ENCODE measurements at places on chromosomes 7 and 10.

- DNase-seq = no peak
Observed at GRCh38 chr7:137073571-137074325, 205.3 kb downstream of the CHRM2 start.

DNA sequence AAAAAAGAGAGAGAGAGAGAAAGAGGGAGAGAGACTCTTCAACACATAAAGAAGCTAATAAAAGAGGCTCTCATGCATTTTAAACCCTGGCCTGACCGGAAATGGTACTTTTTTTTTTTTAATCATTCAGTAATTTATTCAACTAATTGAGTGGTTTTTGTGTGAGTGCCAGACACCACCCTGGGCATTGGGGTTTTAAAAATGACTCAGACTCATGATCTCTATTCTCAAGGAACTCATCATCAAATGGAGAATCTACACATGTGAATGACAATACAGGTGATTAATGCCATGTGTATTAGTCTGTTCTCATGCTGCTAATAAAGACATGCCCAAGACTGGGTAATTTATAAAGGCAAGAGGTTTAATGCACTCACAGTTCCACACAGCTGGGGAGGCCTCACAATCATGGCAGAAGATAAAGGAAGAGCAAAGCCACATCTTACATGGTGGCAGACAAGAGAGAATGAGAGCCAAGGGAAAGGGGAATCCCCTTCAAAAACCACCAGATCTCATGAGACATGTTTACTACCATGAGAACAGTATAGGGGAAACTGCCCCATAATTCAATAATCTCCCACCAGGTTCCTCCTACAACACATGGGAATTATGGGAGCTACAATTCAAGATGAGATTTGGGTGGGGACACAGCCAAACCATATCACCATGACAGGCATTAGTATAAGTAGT, 158.5 kb upstream of the AUTS2 start:
- no peak for DNase-seq

DNA sequence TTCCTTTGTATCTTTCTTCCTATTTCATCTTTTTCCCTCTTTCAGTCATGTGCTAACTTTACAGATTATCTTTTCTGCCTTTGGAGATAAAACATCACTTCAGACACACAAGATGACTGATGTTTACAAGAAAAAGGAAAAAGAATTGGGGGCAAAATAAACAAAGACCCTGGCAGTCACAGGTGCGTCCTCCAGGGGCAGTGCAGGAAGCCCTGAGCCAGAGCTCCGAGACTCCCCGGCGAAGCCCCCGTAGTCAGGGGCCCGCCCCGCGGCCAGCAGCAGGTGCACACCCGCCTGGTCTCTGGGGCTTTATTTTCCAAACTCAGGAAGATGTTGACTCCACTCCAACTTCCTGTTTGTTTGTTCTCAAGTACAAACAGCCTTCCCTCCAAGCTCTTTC, 10.2 kb downstream of the STK32C start:
- no peak for DNase-seq

DNA sequence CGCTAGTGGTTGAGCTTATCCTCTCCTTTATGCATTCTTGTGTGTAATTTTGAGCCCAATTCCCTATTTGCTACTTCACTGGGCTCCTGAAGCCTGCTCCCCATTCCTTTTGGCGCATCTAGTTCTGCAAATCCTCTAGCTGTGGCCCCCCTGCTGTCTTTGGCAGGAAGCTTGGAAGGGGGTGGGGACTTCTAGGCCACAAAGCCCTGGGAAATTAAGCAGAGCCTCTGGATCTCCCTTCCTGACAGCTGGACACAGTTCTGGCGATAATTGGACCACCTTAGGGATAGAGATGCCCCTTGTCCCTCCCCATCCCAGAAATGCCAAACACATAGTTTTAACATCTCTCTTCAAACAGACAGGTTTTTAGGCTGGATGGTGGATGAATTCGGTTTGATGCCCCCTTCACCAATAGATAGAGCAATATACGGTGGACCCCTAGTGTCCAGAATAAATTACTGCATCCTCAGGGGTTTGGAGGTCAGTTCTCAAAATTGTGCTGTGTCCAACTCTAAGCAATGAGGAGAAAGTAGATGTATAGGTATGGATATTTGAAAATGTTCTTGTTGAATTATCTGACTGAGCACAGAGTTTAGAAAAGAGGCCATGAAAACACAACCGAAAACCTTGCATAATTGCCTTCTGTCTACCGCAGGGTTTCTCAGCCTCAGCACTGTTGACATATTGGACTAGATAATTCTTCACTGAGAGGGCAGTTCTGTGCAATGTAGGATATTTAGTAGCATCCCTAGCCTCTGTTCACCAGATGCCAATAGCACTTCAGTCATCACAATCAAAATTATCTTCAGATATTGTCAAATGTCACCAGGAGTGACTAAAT, 75.5 kb downstream of the PAPSS2 start:
- DNase-seq = no peak

DNA sequence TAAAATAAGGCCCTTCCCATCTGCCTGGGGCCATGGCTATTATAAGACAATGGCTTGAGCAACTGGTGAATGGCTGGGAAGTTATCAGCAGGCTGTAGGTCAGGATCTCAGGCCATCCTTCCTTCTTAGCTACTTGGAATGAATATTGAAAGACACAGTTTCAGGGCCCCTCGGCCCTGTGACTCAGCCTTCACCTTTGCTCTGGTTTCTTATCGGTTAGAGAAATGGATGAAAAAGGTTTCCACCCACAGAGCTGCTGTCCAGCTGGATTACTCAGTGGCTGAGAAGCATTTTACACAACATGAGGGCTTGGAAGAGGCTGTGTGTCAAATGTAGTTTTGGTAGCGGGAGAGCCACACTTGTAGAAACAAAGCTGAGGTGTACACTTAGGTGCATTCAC, 9.4 kb downstream of the ACSL5 start:
- no peak for DNase-seq

Measured in substantia nigra (tissue), 51 donors.